Gastroesophageal sphincter (tissue), 4 donors: ENCODE measurements at places on chromosomes 11 and 22.

GRCh38 chr11:119319700-119320239 is 2.8 kb upstream of the MCAM start:
- H3K27ac ChIP-seq, result peak overlapping the region; percentile 90
- no peak for ATAC-seq
- no peaks in the 10 kb centered on the region for H3K27me3 ChIP-seq
- no peak overlapping the region for H3K4me3 ChIP-seq

GRCh38 chr11:86449993-86450629 is 75.4 kb downstream of the CCDC81 start:
- H3K27me3 ChIP-seq, result no peaks in the 10 kb centered on the region
- H3K27ac ChIP-seq, result no peak overlapping the region
- ATAC-seq, result no peak
- no peaks in the 10 kb centered on the region for H3K4me1 ChIP-seq
- no peak overlapping the region for H3K4me3 ChIP-seq

DNA sequence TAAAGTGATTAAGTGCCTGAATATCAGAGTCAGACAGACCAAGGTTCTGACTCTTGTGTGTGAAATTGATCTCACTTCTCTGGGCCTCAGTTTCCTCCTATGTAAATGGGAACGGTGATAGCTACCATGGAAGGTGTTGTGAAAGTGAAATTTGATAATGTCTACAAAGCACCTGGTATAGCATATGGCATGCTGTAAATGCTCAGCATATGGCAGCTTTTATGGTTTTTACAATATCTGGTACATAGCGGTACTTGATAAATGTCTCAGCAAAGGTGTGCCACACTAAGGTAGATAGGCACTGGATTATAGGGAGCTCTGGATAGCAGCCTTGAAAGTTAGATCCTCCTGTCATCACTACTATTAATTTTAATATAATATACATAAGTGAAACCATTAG is 19.9 kb downstream of the POU2AF2 start:
- no peaks in the 10 kb centered on the region for H3K36me3 ChIP-seq
- H3K27ac ChIP-seq, result no peak overlapping the region
- no peaks in the 10 kb centered on the region for H3K4me1 ChIP-seq

DNA sequence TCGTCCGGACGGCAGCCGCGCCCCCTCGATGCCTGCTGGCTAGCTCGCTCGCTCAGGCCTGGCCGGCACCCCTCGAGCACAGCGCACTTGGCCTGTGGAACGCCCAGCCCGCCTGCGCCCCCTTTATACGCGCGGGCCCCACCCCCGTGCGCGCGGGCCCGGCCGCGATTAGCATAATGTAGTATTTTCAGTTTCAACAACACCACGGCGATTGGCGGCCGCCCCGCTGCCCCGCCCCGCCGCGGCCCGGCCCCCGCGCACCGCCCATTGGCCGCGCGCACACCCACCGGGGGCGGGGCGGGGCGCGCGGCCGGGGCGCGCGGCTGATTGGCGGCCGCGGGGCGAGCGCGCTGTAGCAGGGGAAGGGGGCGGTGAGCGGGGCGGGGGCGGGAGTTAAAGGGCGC is at the start of gene CDKN1C:
Gene CDKN1C (minus strand): TSS at position 98 of the 404 bp plus-strand sequence. CDS start 319 bp downstream, outside the sequence.
- H3K36me3 ChIP-seq, result no peaks in the 10 kb centered on the region
- ATAC-seq, result peak; percentile 83
- no peaks in the 10 kb centered on the region for H3K27me3 ChIP-seq
- peak within 1 kb of the TSS; percentile 93 for H3K27ac ChIP-seq

DNA sequence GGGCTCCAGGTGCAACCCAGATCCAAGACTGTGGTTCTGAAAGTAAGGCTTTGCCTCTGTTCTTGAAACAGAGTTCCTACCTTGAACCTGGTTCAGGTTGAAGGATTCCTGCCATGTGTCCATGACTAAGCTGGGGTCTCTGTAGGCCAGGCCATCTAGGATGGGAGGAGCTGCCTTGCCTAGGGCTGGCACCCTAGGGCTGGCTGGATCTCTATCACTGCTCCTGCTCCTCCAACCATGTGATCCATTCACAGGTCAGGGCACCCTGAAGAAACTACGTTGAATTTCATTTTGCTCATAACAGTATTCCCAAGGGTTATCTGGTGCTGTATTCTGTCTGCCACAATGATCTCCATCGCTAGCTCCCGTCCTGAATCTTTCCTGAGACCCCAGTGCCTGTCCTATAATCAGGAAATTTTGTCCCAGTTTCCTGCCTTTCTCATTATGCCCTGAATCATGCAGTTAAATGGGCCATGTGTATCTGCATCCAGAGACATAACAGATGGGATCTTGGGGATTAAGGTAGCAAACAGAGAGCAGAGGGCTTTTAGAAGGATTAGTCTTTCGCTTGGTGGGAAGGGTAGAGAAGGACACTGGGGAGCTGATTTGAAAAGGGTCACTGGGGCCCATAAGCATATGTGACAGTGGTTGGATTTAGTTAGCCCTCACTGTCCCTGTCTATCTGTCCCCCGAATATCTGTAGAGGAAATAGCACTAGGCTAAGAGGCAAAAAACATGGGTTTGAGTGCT is 98.2 kb upstream of the MTMR2 start:
- no peak overlapping the region for H3K27ac ChIP-seq
- ATAC-seq, result no peak
- no peaks in the 10 kb centered on the region for H3K27me3 ChIP-seq

DNA sequence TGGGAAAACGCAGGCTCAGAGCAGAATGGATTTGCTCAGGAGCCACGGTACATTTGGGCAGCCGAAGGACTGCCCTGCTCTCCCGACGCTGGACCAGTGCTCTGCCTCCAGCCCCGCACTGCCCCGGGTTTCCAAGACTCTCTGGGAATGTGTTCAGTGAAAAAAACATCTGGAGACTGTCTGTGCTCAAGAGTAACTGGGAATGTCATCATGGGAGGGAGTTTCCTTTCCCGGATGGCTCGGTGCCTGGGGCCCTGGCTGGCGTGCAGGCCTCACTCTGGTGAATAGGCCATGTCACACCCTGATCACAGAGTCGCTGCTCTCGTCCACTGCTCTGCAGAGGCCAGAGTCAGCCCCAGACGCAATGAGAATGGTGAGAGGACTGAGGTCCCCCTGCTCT is 9.8 kb upstream of the APOL6 start:
- no peaks in the 10 kb centered on the region for H3K36me3 ChIP-seq
- no peaks in the 10 kb centered on the region for H3K27me3 ChIP-seq
- peak overlapping the region; percentile 87 for H3K27ac ChIP-seq
- peaks cover 22% of the 10 kb centered on the region for H3K4me1 ChIP-seq
- peak; percentile 95 for ATAC-seq

- no peak overlapping the region for H3K27ac ChIP-seq
- H3K27me3 ChIP-seq, result no peaks in the 10 kb centered on the region
- H3K4me3 ChIP-seq, result no peak overlapping the region
- no peak for ATAC-seq
Observed at GRCh38 chr11:128323381-128323780, 264.0 kb downstream of the ETS1 start.

- no peak overlapping the region for H3K4me3 ChIP-seq
- no peaks in the 10 kb centered on the region for H3K27me3 ChIP-seq
- peak overlapping the region; percentile 83 for H3K27ac ChIP-seq
- H3K4me1 ChIP-seq, result peaks cover 29% of the 10 kb centered on the region
- ATAC-seq, result no peak
Observed at GRCh38 chr11:78802058-78802761, 227.5 kb upstream of the NARS2 start.

DNA sequence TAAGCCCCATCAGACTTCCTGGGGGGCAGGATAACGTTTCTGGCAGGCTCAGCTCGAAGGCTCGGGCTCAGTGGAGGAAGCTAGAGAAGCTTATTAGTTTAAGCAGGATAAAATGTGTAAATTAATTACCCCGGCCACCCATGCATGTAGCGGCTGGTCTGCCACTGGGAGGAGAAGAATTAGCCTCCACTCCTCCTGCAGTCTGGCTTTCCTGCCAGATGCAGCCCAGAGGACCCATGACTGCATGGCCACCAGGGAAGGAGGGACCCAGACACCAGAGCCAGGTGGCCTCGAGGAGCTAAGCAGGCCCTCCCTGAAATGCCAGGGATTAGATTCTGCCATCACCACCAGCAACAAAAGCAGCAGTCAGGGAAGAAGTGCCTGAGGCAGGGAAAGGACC is 32.3 kb downstream of the TRIM29 start:
- no peak for ATAC-seq
- no peak overlapping the region for H3K27ac ChIP-seq
- H3K27me3 ChIP-seq, result peaks cover 64% of the 10 kb centered on the region
- H3K4me1 ChIP-seq, result no peaks in the 10 kb centered on the region

DNA sequence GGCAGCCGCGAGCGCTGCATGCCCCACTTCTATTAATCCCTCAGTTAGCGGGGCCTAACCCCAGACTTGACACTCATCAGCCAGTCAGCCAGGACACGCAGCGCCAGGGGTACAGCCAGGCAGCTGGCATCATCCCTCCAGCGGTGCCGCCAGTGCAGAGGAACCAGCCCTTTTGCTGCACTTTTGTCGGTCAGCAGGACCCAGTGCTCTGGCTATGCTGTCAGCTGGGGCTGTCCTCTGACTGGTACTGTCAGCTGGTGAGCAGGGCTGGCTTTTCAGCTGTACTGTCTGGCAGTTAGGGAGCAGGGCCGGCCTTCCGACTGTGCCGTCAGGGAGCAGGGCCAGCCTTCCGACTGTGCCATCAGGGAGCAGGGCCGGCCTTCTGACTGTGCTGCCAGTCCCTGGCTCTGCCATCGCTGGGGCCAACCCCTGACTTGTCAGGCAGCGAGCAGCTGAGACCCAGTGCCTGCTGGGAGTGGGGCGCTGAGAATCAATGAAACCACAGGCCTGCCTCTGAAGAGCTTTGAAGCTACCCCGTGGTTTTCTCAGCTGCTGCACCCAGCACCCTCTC is 115.4 kb downstream of the KIAA1671 start:
- ATAC-seq, result peak; percentile 56
- H3K4me1 ChIP-seq, result peaks cover 61% of the 10 kb centered on the region
- H3K27ac ChIP-seq, result peak overlapping the region; percentile 53
- H3K4me3 ChIP-seq, result no peak overlapping the region
- no peaks in the 10 kb centered on the region for H3K36me3 ChIP-seq

GRCh38 chr11:47156333-47156732 is 20.3 kb downstream of the ARFGAP2 start:
- H3K4me1 ChIP-seq, result peaks cover 9% of the 10 kb centered on the region
- no peak overlapping the region for H3K4me3 ChIP-seq
- no peaks in the 10 kb centered on the region for H3K27me3 ChIP-seq
- H3K36me3 ChIP-seq, result no peaks in the 10 kb centered on the region
- H3K27ac ChIP-seq, result no peak overlapping the region

- no peaks in the 10 kb centered on the region for H3K36me3 ChIP-seq
- peaks cover 39% of the 10 kb centered on the region for H3K27me3 ChIP-seq
- ATAC-seq, result no peak
- H3K4me3 ChIP-seq, result no peak overlapping the region
- no peak overlapping the region for H3K27ac ChIP-seq
Observed at GRCh38 chr11:133832991-133833897, 12.1 kb downstream of the SPATA19 start.

DNA sequence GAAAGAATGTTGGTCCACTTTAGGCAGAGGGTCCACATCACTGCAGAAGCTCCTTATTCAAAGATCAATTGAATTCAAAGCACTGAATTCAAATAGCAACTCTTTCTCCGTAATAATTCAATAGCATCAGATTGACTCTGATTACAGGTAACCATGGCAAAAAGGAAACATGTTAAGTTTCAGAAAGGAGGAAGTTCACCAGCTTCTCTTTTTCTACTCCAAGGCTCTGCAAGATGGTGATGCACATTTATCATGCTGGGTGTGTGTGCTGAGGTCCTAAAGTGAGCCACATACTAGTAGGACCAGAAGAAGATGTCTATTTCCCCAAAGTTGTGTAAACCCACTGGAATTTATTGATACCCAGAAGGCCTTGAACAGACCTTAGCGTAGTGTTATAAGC is 18.0 kb upstream of the DRD2 start:
- no peaks in the 10 kb centered on the region for H3K4me1 ChIP-seq
- no peak for ATAC-seq
- no peaks in the 10 kb centered on the region for H3K36me3 ChIP-seq
- H3K4me3 ChIP-seq, result no peak overlapping the region

DNA sequence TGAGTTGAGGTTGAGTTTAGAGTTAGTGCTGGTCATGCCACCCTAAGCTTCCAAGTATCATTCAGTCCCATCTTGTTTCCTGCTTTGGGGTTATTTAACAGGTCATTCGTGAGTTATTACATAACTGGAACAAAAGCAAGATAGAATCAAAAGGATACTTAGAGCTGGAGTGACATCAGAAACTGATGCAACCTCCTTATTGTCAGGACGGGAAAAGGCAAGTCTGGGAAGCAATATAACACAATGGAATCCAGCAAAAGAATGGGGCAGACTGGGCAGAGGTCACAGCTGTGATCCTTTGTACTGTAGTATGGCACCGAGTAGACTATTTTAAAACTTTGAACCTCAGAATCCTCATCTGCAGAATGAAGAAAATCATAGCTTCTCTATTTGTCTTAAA is 4.4 kb upstream of the PRSS23 start:
- H3K4me3 ChIP-seq, result no peak overlapping the region
- H3K27ac ChIP-seq, result no peak overlapping the region
- H3K27me3 ChIP-seq, result no peaks in the 10 kb centered on the region
- H3K4me1 ChIP-seq, result no peaks in the 10 kb centered on the region
- H3K36me3 ChIP-seq, result no peaks in the 10 kb centered on the region

DNA sequence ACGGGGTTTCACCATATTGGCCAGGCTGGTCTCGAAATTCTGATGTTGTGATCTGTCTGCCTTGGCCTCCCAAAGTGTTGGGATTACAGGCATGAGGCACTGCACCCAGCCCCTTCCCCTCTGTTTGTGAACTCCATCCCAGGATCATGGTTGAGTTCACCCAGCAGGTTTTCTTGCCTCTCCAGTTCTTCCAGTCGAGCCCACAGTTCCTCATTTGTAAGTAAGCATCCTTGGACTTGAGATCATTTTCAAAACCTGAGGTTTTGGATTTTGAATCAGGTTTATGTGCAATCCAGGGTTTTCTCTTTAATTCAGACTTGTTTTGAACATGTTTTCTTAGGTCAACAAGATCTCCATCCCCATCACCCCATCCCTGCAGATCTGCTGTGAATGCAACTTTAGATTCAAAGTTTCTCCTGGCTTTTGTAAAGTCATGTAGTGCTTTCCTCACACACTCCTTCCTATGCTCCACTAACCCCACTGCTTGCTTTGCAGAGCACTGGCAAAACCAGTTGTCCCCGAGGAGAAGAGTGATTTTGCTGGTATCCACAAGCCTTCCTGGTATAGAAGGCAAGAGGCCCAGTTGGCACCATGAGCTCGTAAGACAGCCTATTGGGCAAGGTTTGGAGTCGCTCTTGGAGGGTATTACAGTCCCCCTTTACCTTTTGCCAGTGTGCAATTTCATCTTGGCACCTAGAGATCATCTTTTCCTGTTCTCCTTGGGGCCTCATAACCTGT is 14.7 kb upstream of the VPREB1 start:
- no peaks in the 10 kb centered on the region for H3K4me1 ChIP-seq
- no peak for ATAC-seq
- peaks cover 17% of the 10 kb centered on the region for H3K27me3 ChIP-seq
- no peak overlapping the region for H3K4me3 ChIP-seq
- no peaks in the 10 kb centered on the region for H3K36me3 ChIP-seq

- no peak overlapping the region for H3K27ac ChIP-seq
- no peak for ATAC-seq
- no peak overlapping the region for H3K4me3 ChIP-seq
- H3K36me3 ChIP-seq, result no peaks in the 10 kb centered on the region
- no peaks in the 10 kb centered on the region for H3K4me1 ChIP-seq
Observed at GRCh38 chr11:82959987-82960778, 58.6 kb downstream of the DDIAS start.
